H1 (cell line): ENCODE measurements at places on chromosomes 5 and 9. TPM values are rescaled to one million over a fixed set of nuclear protein-coding genes. Genes with fewer than 3 reads are reported as not detected.

PRDM12 gene
- polyA plus RNA-seq = 0.14 and 0.20 TPM in 2 replicates

PCDHA10 gene
- 2.8 TPM in 2 replicates for polyA plus RNA-seq

GDNF gene
- 0.15 and 0.31 TPM in 2 replicates for polyA plus RNA-seq

PKD2L2 gene
- polyA plus RNA-seq = not detected in 2 replicates

ECM2 gene
- polyA plus RNA-seq = not detected in 2 replicates

CCL27 gene
- 0.28 and 0.42 TPM in 2 replicates for polyA plus RNA-seq

PHYKPL gene
- 25.1 and 33.4 TPM in 2 replicates for polyA plus RNA-seq

NME5 gene
- 0.46 and 0.48 TPM in 2 replicates for polyA plus RNA-seq

- no peak for DNase-seq
Observed at GRCh38 chr5:6766604-6767093, 53.4 kb downstream of the TENT4A start.

DNA sequence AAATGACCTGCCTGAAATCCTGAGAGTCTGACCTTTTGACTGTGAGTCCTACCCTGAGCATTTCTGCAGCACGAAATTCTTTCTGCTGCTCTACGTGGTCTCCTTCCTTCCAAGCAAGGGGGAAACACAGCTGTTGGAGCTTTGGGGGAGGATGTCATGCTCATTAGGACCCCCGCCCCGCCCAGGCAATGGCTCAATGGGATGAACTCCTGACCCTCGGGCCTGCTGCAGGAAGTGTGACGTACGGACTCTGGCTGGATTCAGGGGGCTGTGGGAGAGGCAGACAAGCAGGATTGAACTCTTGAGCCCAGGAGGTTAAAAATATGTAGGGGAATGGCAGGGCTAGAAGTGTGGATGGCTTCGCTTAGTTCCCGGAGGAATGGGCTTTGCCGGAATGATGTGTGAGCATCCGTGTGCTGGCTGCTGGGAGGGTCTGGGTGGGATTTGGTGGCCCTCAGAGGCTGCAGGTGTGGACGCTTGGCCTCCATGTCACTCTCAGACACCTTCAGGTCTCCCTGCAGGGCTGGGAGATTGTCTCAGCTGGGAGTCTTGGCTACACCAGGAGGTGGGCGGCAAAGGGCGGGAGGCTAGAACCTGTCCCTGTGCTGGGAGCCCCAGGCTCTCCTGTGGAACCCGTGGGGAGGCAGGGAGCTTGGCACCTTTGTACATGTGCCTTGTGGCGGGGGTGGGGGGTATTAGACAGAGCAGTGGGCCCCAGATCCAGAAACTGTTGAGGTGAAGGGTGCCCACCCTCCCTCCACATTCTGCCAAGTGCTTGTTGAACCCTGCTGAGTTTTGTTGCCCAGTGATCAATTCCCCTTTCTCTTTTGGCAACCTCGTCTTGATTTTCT, 26.3 kb downstream of the STC2 start:
- no peak for DNase-seq

DNA sequence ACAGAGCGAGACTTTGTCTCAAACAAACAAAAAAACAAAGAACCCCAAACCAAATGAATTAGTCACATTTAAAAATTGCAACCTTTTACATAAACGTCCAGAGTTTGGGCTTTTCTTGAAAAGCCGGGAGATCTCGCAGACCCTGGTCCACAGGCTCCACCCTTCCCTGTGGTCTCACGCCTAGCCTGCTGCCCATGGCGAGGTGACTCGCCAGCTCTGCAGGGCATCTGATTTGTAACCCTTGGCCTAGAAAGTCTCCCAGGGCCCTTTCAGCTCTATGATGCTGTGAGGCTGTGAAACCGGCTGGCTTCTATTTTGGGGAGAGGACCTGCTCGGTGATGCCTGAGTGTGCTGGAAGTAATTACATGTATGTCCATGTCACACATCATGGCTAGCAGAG, 44.7 kb upstream of the PHYKPL start:
- DNase-seq = no peak

DNA sequence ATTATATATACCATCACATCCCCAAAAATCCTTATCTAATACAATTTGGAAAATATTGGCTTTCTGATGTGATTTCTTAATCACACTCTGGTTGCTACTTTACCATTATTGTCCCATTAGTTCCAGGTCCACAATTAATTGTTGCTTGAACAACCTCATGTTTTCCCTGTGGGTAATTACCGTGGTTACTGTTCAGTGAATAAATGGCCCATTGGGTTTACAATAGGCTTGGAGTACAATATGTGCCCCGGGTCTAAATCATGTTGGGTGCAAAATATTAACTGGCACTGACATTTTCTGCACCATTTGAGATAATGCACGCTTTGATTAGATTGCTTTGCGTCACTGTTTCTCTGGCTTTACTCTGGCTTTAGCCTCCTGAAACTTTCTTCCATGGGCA, 163.7 kb downstream of the GABBR2 start:
- no peak for DNase-seq

- no peak for DNase-seq
Observed at GRCh38 chr9:4836676-4837075, 43.9 kb downstream of the RCL1 start.

DNA sequence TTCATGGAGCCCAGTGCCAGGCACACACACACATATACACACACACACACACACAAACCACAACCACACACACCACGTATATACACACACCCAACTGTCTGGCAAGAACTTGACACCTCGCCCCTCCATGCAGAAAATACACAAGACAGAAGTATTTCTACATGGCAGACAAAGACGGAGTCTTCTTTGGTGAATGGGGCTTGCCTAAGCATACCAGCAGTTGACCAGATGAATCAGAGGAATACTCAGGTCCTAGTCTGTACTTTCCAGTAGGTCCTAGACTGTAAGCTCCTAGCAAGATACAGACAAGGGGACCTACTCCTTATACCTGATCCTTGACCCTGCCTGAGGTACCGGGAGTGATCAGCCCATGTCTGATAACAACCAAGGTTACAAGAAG, 60.1 kb downstream of the SIL1 start:
- DNase-seq = no peak

- DNase-seq = no peak
Observed at GRCh38 chr9:70499621-70500020, 85.2 kb upstream of the KLF9 start.

GRCh38 chr9:77927265-77927664, 104.3 kb downstream of the GNAQ start:
- DNase-seq = no peak

- DNase-seq = no peak
Observed at GRCh38 chr5:54243483-54244080, 66.8 kb downstream of the ARL15 start.

GRCh38 chr9:97741947-97742346, 44.8 kb upstream of the XPA start:
- no peak for DNase-seq

DNA sequence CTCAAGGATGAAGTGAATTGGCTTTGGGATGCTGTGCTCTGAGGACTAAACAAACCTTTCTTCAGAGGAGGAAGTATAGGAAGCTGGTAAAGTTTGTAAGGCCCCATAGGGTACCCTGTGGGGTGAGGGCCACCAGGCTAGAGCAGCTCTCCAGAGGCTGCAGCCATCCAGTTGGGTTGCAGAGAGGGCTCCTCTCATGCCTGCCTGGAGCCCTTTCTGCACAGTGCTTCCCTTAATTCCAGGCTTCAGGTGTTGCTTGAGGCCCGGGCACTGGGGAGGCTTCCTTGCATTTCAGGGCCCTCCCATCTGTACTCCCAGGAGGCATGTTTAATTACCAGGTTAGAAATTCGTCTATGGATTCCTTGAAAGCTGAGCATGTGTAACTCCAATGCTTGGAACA, 95.3 kb upstream of the FSTL4 start:
- no peak for DNase-seq

- DNase-seq = no peak
Observed at GRCh38 chr5:58940446-58940845, 357.6 kb downstream of the RAB3C start.

DNA sequence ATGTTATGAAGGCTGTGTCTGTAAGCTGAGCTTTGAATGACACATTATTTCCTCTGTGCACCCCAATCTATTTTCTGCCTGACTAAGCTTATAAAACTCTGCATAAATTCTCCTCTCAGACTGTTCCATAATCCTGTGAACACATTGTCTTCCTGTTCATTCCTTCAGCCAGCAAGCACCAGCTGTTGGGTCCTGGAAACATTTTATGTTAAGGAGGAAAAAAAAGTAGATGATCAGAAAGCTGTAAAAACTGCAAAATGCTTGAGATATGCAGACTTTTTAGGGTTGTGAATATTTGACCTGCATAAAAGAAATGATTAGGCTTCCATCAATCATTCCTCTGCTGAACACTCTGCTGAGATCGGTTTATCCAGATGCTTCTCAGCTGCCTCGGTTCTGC, 1246.0 kb upstream of the DMAC1 start:
- DNase-seq = no peak

GRCh38 chr5:177367323-177367848, 9.7 kb downstream of the RGS14 start:
- no peak for DNase-seq

DNA sequence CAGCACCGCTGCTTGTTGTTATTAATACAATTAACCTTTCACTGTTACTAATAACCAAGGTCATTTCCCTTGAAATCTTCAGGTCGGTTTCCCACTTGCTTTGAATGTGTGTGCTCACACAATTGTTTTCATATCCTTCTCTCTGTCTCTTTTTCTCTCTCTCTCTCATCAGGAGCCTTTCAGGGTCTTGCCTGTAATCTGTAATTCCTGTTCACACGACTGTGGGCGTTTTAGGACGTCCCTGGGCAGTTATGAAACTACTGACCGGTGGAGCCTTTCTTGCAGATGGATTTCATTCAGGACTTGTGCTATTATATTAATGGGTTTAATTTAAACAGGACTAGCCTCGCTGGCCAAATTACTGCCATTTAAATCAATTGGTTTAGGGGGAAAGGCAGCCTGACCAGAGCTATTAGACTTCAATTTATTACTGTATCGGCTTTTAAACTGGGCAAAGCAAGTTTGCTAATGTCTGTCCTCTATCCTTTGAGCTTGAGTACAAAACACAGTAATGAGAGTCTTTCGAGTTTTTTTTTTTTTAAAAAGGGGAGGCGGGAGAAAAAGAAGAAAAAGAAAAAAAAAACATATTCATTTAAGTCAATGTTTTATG, 316.0 kb upstream of the TLE4 start:
- no peak for DNase-seq

DNA sequence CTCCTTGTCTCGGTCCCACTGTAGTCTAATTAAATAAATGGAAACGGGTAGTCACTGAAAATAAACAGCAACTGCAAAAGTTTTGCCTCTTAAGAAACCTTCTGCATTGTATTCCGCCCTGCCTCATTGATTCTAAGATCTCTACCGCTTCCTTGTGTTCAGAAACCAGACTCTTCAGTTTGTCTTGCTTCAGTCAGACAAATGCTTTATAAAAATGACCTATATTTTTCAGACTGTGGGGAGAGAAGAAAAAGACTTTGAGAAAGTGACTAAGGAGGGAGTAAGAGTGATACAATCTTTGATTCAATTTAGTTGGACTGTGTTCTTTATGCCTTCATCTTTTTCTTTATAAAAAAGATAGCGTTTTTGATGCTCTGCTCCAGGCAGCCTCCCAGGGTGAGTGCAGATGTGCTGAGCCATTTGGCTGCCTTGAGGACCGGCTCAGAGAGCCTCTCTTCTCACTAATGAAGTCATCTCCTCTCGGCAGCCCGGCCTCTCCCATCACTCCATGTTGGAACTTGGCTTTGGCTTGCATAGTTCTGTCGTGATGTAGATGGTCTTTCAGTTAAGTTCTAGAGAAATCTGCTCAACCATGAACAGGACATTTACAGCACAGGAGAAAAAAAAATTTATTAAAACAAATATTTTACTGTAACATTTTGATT, 4.0 kb upstream of the VCAN start:
- DNase-seq = no peak
